ENCODE measurements at places on chromosomes 13 and 19. TPM values are rescaled to one million over a fixed set of nuclear protein-coding genes. Genes with fewer than 3 reads are reported as not detected.

DNA sequence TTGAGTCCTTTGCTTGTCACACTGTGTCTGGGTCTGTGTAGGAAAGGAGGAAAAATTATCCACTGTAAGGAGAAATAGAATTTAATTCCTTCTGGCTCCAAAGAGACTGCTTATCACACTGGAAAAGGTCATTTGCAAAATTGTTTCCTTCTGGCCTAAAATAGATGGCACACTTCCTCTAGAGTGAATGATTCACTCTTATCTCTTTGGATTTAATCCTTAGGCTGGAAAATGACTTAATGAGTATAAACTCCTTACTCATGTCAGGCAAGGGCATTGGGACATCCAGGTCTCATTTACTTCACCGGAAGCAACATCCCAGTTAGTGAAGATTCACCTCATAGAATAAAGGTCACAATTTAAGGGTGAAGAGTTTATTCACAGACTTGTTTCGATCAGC, 293.6 kb downstream of the OXGR1 start:
- H3K27me3 ChIP-seq: no peaks in the 10 kb centered on the region
- peaks cover 8% of the 10 kb centered on the region for H3K4me1 ChIP-seq
- H3K27ac ChIP-seq: no peak overlapping the region
- no peak for DNase-seq

DNA sequence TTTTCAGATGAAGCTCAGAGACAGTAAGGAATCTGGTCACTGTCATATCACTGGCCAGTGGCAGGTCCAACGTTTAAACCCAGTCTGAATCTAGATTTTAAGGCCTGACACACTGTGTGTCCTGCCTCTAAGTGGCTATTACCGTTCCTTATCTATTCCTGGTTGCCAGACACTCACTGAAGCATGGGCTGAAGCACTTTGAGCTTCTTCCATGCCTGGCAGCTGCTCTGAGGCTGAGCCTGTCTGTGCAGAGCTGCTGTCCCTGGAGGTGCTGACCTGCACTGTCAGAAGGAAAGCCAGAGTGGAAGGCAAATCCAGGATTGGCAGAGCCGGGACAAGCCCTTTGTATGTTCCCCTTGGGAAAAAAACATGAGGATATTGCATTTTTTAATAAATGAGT, 109.2 kb upstream of the SLC7A1 start:
- H3K36me3 ChIP-seq: no peaks in the 10 kb centered on the region
- no peak overlapping the region for H3K4me3 ChIP-seq
- no peak overlapping the region for H3K27ac ChIP-seq
- H3K27me3 ChIP-seq: no peaks in the 10 kb centered on the region
- no peak for DNase-seq

DNA sequence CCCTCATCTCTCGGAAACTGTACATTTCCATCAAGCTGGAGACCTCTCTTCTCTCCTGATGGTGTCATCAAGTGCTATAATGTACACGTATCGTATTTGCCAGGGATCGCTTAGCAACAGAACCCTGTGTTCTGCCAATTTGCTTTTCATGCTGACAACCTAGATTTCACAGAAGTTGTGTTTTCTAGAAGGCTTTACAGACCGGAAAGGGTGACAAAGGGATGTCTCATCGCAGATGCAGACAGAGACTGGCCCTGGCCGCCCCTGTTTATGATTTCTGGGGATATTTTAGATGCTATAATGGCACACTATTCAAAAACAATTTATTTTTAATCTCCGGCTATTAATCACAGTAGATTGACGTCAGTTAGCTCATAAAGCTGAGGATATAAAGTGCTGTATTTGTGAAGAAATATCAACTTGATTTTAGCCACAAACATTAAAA, 291.4 kb downstream of the IRS2 start:
- H3K27ac ChIP-seq: no peak overlapping the region
- DNase-seq: no peak
- H3K4me3 ChIP-seq: no peak overlapping the region
- H3K27me3 ChIP-seq: no peaks in the 10 kb centered on the region

GRCh38 chr19:9485140-9485539, 13.3 kb downstream of the ZNF560 start:
- H3K36me3 ChIP-seq: no peaks in the 10 kb centered on the region
- no peak overlapping the region for H3K27ac ChIP-seq
- no peaks in the 10 kb centered on the region for H3K4me1 ChIP-seq
- DNase-seq: no peak

DNA sequence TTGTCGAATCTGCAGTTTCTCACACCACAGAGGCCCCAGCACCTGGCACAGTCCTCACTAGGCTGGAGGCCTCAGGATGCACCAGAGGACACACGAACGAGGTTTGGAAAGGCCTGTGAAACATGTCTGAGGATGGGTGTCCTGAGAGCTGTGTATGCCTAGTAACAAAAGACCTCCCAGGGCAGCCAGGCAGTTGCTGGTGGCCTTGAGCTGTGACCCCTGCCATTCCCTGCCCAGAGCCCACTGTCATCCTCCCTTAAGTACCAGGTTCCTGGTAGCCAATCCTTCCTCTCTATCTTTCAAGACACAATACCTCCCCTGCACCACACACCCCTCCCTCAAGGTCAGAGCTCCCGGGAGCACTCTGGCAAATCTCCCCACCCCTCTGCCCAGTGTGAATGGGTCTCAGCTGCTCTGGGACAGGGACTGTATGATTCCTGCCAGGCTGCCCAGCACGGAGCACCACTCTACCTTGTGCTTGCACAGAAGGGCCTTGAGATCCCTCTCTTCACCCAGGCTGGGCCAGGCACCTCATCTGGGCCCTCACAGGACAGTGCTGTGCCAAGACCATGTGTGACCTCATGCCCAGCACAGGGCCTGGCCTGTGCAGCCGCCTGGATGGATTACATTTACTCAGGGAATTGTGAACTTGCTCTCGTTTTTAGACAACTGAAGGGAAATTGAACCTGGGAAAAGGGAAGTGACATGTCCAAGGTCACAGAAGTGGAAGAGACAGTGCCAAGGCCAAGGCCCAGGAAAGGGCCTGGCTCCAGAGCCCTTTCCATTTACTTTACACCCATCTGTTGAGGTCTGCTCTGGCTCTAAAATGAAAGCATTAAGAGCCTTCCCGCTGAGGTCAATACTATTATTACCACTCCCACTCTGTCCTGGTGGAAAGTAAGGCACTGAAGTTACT, 2.2 kb downstream of the ZNF787 start:
- H3K27me3 ChIP-seq: no peaks in the 10 kb centered on the region
- H3K4me1 ChIP-seq: peaks cover 21% of the 10 kb centered on the region
- H3K27ac ChIP-seq: peak overlapping the region; percentile 88
- DNase-seq: no peak

DNA sequence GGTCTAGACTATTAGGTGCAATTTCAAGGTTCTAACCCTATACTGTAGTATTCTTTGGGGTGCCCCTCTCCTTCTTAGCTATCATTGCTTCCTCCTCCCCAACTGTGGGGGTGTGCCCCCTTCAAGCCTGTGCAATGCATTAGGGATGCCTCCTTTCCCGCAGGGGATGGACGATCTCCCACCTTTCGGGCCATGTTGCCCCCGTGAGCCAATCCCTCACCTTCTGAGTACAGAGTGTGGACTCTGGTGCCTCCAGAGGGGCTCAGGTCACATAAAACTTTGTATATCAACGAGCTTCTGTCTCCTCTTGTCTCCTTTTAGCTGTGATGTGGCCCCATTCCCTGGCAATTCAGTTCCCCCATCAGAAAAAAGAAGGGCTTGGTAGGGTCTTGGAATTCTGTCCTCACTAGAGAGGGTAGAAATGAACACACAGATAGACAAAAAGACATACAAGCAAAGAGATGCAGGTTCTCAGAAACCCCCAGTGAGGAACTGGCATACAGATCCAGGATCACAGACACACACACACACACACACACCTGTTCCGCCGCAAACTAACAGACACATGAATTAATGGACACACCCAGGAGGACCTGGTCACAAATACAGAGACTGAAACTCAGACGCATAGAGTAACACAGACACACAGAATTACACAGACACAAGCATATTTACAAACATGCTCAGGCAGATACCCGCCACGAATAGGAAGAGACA, 2.5 kb upstream of the HNRNPUL1 start:
- H3K27me3 ChIP-seq: no peaks in the 10 kb centered on the region
- H3K36me3 ChIP-seq: peaks cover 6% of the 10 kb centered on the region
- H3K4me1 ChIP-seq: peaks cover 5% of the 10 kb centered on the region

Gene CRYL1
- 2.6 TPM for total RNA-seq

- no peaks in the 10 kb centered on the region for H3K36me3 ChIP-seq
- no peaks in the 10 kb centered on the region for H3K27me3 ChIP-seq
- no peaks in the 10 kb centered on the region for H3K4me1 ChIP-seq
- DNase-seq: no peak
- H3K27ac ChIP-seq: no peak overlapping the region
- H3K4me3 ChIP-seq: no peak overlapping the region
Observed at GRCh38 chr13:70408865-70409264, 300.6 kb upstream of the KLHL1 start.

- no peaks in the 10 kb centered on the region for H3K4me1 ChIP-seq
- no peak overlapping the region for H3K4me3 ChIP-seq
- H3K27me3 ChIP-seq: no peaks in the 10 kb centered on the region
- no peak for DNase-seq
- no peak overlapping the region for H3K27ac ChIP-seq
Observed at GRCh38 chr13:101706651-101707050, 254.2 kb downstream of the ITGBL1 start.

Gene KXD1
- 164 TPM for total RNA-seq

GRCh38 chr13:52785739-52786138, 46.1 kb upstream of the CNMD start:
- no peaks in the 10 kb centered on the region for H3K27me3 ChIP-seq
- H3K27ac ChIP-seq: no peak overlapping the region
- H3K36me3 ChIP-seq: no peaks in the 10 kb centered on the region
- no peak overlapping the region for H3K4me3 ChIP-seq
- DNase-seq: no peak
- H3K4me1 ChIP-seq: peaks cover 16% of the 10 kb centered on the region

Gene TNNI3
- total RNA-seq: 27.9 TPM

Gene SIGLEC8
- not detected for total RNA-seq

DNA sequence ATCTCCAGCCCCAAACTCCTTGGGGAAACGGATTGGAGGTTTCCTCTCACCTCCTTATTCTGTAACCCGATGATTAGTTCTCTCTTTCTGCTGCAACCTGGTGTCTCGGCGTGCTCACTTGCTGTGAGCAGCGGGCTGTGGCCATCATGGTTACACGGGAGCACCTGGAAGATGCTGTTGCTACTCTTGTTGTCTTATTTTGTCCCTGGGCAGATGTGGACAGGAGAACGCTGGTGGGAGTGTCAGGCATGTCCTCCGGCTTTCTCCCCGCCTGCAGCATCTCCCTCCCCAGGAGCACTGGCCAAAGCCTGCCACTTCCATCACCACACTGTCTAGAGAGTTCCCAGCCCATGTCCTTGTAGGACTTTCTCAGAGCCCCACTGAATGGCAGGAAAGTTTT, 211.8 kb upstream of the ZNF536 start:
- H3K27ac ChIP-seq: no peak overlapping the region
- DNase-seq: no peak
- H3K4me1 ChIP-seq: no peaks in the 10 kb centered on the region

- H3K27me3 ChIP-seq: no peaks in the 10 kb centered on the region
- H3K27ac ChIP-seq: no peak overlapping the region
- no peak for DNase-seq
- peaks cover 5% of the 10 kb centered on the region for H3K4me1 ChIP-seq
Observed at GRCh38 chr19:41422456-41422855, 4.7 kb downstream of the B3GNT8 start.

Gene ZNF730
- 37.9 TPM for total RNA-seq

- H3K4me1 ChIP-seq: no peaks in the 10 kb centered on the region
- no peaks in the 10 kb centered on the region for H3K36me3 ChIP-seq
- no peak overlapping the region for H3K27ac ChIP-seq
- no peak overlapping the region for H3K4me3 ChIP-seq
- no peaks in the 10 kb centered on the region for H3K27me3 ChIP-seq
Observed at GRCh38 chr13:73625562-73626339, 508.5 kb downstream of the KLF12 start.

Gene IL12RB1
- not detected for total RNA-seq

DNA sequence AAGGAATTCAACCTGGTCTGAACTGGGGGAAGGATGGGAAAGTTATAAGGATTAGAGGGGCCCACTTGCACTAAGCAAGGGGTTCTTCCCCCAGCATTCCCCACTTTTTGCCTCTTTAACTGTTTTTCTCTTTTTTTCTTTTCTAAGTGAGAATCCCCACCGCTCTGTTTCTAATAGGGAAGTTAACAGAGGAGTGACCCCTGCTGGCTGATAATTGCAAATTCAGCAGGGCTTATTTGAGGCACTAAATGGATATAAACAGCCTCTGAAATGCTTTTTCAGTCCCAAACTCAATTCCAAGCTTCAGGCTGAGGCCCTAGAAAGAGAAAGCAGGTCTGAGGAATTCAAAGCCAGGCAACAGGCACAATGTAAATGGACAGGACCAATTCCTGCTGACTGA, 38.2 kb upstream of the CEACAM21 start:
- H3K27ac ChIP-seq: no peak overlapping the region
- no peaks in the 10 kb centered on the region for H3K36me3 ChIP-seq
- H3K27me3 ChIP-seq: no peaks in the 10 kb centered on the region
- H3K4me1 ChIP-seq: no peaks in the 10 kb centered on the region
- peak; percentile 74 for DNase-seq

- DNase-seq: no peak
- H3K4me3 ChIP-seq: no peak overlapping the region
- peaks cover 22% of the 10 kb centered on the region for H3K4me1 ChIP-seq
- no peak overlapping the region for H3K27ac ChIP-seq
Observed at GRCh38 chr13:74299721-74300120, 165.5 kb upstream of the KLF12 start.

DNA sequence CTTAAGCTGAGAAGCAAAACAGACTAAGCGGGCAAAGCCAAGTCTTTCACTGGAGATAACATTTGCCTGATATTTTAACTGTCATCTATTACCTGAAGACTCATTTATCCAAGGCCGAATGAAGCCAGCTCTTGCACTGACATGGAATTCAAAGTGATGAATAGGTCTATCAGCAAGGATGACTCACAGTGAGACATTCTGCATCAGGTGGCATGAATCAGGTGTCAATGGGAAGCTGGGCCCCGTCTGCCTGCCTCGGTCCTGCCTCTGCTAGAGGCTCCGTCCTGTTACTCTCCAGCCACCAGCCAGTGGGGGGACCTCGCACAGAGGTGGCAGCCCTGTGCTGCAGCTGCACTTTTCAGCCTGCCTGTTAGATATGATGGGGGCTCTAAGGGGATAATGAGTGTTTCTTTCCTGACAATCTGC, 23.5 kb downstream of the STARD13 start:
- peak overlapping the region; percentile 20 for H3K27ac ChIP-seq
- H3K27me3 ChIP-seq: no peaks in the 10 kb centered on the region
- peaks cover 40% of the 10 kb centered on the region for H3K4me1 ChIP-seq
- H3K36me3 ChIP-seq: no peaks in the 10 kb centered on the region
- no peak for DNase-seq
- H3K4me3 ChIP-seq: no peak overlapping the region

GRCh38 chr19:54482889-54483288, 9.8 kb upstream of the CDC42EP5 start:
- DNase-seq: no peak
- no peaks in the 10 kb centered on the region for H3K36me3 ChIP-seq
- no peaks in the 10 kb centered on the region for H3K4me1 ChIP-seq
- H3K4me3 ChIP-seq: no peak overlapping the region
- no peaks in the 10 kb centered on the region for H3K27me3 ChIP-seq

GRCh38 chr19:2034729-2035589, 16.1 kb downstream of the MKNK2 start:
- no peaks in the 10 kb centered on the region for H3K4me1 ChIP-seq
- peak; percentile 100 for DNase-seq
- H3K27me3 ChIP-seq: no peaks in the 10 kb centered on the region

- DNase-seq: no peak
- H3K36me3 ChIP-seq: no peaks in the 10 kb centered on the region
- H3K4me3 ChIP-seq: no peak overlapping the region
- no peaks in the 10 kb centered on the region for H3K4me1 ChIP-seq
- no peak overlapping the region for H3K27ac ChIP-seq
- no peaks in the 10 kb centered on the region for H3K27me3 ChIP-seq
Observed at GRCh38 chr19:29417048-29417447, 108.7 kb upstream of the VSTM2B start.

All from GM23338 (cell line).